Activated CD4-positive, alpha-beta T cell treated with anti-CD3 and anti-CD28 coated beads, Interleukin-2, amount 50 U/mL, for 16 hours (primary cell): ENCODE measurements at places on chromosomes 4 and X.

DNA sequence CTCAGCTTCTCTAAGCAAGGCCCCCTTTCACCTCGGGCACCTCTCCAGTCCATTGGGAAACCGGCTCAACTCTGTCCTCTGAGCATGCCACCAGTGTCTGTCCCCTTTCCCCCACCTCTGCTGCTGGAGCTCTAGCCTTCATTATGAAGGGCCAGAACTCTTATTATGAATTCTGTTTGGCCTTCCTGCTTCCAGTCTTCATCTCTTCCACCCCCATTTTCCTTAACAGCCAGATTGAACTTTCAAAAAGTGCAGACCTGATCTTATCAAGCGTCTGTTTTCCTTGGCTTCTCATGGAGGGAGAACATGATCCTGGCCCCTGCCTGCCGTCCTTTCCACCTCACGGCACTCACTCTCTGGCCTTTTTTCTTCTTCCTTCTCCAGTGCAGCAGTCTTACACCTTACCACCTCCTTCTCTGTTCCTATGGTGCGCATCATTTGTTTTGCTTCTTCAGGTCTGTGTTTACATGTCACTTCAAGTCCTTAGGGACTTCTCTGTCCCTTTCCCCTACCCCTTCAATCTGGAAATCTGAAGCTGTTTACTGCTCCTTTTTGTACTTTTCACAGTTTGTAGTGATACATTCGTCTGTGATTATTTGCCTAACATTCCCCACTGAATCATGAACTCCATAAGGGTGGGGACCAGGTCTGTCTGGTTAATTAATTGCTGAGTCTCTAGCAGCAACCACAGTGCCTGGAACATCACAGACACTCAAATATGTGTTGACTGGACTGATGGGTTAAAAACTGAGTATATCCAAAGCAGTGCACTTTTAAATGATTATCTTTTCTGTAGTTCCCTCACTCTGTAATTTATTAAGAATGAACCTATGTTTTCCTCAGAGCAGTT is 55.8 kb downstream of the FNIP2 start:
- DNase-seq = no peak

DNA sequence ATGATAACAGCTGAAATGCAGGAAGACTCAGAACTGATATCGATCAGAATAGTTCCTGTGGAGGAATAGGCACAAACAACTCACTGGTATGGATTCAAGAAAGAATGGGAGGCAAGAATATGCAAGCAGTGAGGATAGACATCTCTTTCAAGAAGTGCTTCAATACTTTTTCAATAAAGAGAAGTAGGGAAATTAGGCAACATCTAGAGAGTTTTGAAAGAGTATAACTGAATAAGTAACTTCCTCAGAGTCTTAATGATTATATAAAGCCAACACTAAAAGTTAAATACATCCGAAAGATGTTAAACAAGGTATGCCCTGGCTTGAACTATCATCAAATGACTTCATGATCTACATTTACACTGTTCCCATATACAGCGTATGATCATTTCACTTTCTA is 1443.0 kb downstream of the PCDH7 start:
- DNase-seq = no peak

- DNase-seq = no peak
These were observed 9.1 kb downstream of the DCTD start for GRCh38 chr4:182908124-182908523.

- DNase-seq = peak; percentile 25
These were observed 550.9 kb upstream of the BOD1L1 start for GRCh38 chr4:14178421-14178820.

GRCh38 chrX:84133023-84133422 is 55.0 kb downstream of the RPS6KA6 start:
- DNase-seq = no peak

GRCh38 chr4:83261307-83261706 is 23.3 kb downstream of the COQ2 start:
- DNase-seq = no peak

- DNase-seq = no peak
These were observed 26.7 kb downstream of the CT45A3 start for GRCh38 chrX:135741192-135741715.

DNA sequence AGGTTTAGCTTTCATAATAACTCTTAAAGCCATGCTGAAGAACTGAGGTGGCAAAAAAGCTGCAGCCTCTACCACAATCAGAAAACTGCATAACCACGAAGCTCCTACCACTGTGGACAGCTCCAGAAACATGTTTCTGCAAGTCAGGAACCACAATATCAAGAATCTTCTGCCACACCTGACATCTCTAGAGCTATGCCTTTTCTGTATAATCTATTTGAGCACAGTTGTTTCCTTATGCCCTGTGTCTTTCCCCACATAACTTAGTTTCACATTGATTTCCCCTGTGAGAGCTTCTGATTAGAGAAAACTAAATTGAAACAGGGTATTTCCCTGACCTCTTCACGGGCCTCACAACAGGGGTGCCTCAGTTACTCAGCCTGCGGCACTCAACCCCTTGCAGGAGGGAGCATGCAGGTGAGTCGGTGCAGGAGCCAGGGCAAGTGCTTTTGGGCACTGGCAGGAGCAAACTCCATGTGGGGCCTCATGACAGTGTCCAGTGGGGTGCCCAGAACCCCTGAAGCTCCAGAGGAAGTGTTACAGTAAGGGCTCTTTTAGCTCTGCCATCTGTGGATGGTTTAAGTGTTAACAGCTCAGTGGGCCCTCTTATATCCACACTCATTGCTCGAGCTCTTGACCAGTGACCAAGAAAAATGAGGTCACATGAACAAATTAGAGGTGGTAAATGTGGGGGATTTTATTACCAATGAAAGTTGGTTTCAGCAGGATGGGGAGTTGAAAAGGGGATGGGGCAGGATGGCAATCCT is 132.8 kb upstream of the BMP3 start:
- no peak for DNase-seq

- no peak for DNase-seq
These were observed 27.6 kb downstream of the SMIM20 start for GRCh38 chr4:25941457-25942221.

- DNase-seq = no peak
These were observed 10.2 kb downstream of the ASIC5 start for GRCh38 chr4:155855897-155856296.

DNA sequence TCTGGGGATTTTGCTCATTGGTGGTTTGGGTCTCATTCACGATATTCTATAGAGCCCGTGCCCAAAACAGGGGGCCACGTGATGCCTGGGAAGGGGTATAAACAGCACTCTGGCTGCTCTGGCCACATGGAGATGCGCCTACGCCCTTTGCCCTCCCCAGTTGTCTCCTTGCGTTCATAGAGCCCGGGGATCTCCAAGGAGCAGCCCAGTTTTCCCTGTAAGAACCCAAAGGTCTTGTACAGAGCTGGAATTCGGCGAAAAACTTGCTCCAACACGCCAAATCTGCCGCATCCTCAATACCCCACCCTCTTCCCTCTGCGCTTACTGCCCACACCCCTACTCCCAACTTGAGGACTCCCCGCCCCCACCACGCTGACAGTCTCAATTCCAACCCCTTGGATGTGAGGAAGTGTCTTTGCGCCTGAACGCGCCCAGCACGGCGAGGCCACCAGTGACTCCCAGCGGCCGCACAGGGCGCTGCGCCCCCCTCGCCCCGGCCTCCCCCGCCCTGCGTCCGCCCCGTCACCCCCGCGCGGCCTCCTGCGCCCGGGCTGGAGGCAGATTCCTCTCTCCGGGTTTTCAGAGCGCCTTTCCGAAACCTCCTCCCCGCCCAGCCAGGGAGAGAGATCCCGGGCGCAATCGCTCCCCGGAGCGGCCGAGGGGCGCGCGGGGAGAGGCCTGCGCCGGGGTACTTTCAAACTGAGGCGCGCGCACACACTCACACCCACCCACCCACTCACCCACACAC is at the start of gene NHS:
TSS of gene NHS (plus strand) at position 582 of the 748 bp plus-strand sequence. CDS start 558 bp downstream, outside the sequence.
- no peak for DNase-seq

DNA sequence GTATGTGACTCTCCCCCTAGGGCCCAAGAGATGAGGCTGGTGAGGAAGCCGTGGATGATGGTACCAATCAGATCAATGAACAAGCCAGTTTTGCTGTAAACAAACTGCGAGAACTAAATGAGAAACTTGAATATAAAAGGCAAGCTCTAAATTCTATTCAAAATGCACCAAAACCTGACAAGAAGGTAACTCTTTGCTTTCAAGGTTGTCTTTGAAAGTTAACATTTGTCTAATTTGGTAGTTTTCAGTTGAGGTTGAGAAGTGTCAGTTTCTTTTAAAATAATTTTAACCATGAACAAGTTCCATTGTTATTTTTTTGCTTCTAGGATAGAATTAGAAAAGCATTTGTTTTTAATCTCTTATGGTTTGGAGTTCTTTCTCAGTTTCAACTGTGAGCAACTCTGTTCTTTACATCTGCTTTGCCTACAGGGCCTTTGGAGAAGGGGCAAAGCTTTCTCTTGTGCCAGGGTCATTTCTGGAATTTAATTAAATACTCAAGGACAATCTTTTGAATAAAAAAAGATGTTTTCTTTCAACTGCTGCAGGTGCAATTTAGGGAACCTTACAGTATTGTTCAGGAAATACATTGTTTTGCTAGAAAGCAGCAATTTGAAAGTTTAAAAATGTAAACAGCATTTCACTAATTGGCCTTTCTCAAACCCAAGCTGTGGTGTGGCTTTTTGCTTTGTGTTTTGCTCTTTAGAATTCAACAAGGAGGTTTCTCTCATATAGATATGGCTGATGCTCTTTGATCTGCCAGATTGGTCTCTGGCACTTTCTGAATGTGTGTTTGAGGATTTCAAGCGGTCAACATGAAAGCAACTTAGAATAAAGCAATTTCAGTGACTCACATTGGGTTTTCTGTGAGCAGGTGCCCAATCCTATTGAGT is 62.9 kb downstream of the LRP2BP start:
- DNase-seq = peak; percentile 67

GRCh38 chr4:112234952-112235609 is 3.5 kb downstream of the AP1AR start:
- DNase-seq = peak; percentile 61

DNA sequence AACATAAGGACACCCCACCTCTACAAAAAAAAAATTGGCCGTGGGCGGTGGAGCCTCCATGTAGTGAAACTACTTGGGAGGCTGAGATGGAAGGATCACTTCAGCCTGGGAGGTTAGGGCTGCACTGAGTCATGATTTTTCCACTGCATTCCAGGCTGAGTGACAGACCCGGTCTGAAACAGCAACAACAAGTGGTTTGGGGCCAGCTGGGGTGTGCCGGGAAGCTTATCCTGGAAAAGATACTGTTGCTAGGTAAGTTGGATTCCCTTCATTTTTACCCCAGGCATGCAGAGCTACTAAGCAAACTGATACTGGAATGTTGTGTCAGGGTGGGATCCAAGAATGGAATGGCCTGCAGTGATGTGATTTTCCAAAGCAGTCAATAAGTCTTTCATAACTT is 57.0 kb downstream of the XAGE2 start:
- DNase-seq = no peak

- DNase-seq = no peak
These were observed 16.6 kb downstream of the AP1S2 start for GRCh38 chrX:15838017-15838416.

DNA sequence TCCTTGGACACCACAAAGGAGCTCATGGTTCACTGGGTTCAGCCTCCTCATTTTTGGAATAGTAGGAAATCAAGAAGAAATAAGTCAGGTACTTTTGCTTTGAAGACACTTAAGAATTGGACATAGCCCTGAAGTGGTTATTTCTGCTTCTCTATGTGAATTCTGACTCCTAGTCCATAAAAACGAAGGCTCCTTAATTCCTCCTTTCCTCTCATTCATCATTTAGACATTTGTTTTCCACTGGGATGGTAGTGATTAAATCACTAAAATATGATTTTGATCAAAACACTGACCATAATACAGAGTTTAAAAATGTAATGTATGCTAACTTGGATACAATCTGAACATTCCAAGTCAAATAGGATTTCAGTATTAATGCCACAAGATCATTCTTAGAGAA is 34.7 kb upstream of the CYP2U1 start:
- no peak for DNase-seq

DNA sequence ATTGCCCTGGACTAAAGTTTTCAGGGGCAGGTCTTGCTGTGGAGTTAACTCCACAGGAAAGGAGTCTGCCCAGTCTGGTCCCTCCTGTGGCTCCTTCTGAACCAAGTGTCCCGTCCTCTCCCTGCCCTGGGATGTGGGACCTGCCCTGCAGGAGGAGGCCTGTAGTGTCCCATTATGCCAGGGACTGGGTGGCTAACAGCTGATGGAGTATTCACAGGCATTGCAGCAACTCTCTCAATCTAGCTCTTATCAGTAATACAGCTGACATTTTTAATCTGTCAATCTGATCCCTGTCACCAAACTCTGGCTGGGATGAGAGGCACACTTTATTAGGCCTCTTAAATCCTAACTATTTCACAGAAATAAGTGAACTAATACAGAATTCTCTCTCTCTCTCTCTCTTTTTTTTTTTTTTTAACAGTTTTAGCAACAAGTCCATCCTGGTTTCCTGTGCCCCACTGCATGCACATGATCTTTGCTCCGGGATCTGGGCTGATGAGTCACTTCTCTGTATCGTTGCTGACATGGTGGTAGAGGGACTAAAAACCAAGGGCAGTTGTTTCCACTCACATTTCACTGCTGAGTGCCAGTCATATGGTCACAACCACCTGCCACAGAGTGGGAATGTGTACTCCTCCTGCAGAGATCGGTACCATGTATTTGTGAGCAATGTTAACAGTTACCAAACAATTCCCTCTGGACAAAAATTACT is 39.1 kb downstream of the HAND2 start:
- peak; percentile 24 for DNase-seq

DNA sequence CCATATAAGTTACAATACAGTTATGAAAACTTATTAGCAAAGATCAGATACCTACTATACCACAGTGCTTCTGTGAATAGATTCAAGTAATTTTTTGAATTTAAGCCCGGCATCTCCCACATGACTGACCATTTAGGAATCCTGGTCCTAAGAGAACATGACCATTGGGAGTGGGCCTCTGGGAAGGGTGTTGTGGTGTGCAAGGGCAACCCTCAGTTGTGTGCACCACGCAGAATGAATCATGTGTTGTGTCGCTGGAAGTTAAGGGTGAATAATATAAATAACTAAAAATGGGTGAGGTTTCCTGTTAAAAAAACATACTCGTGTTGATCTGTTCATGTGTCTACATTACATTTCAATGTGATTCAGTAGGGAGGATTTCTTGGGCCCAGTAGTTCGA is 15.5 kb downstream of the CPE start:
- DNase-seq = no peak

- DNase-seq = no peak
These were observed 6.1 kb downstream of the GASK1B start for GRCh38 chr4:158166701-158167100.

- no peak for DNase-seq
These were observed 1.1 kb downstream of the SLIT2 start for GRCh38 chr4:20252656-20253282.

GRCh38 chr4:103429283-103429682 is 231.1 kb upstream of the CENPE start:
- peak; percentile 30 for DNase-seq

GRCh38 chrX:154809939-154810665 is 4.8 kb upstream of the MPP1 start:
- DNase-seq = no peak

DNA sequence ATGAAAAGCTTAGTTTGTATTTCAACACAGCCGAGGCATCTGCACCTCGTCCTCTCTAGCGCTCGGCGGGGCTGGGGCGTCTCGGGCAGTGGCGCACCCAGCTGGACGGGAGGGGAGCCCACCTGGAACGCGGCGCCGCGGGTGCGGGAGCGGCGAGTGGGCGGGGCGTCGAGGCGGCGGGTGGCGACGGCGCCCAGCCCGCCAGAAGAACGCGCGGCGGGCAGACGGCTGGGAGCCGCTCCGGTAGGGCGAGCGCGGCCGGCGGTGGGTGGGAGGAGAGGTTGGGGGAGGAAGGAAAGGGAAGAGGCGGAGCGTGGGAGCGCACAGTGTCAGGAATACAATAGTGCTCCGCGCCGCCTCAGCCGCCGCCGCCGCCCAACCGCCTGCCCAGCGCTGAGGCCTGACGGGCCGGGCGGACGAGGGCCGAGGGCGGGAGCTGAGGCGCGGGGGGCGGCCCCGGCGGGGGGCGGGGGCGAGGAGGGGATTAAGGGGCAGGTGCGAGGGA is at the start of gene JADE3:
TSS of gene JADE3 (plus strand) at position 324 of the 505 bp plus-strand sequence. CDS start 72,474 bp downstream, outside the sequence.
- peak; percentile 25 for DNase-seq
